Kidney tubule cell (primary cell): ENCODE measurements at places on chromosomes 7 and 10.
A peak's percentile ranks its signal among the peaks of the same experiment; 100 is the strongest.

DNA sequence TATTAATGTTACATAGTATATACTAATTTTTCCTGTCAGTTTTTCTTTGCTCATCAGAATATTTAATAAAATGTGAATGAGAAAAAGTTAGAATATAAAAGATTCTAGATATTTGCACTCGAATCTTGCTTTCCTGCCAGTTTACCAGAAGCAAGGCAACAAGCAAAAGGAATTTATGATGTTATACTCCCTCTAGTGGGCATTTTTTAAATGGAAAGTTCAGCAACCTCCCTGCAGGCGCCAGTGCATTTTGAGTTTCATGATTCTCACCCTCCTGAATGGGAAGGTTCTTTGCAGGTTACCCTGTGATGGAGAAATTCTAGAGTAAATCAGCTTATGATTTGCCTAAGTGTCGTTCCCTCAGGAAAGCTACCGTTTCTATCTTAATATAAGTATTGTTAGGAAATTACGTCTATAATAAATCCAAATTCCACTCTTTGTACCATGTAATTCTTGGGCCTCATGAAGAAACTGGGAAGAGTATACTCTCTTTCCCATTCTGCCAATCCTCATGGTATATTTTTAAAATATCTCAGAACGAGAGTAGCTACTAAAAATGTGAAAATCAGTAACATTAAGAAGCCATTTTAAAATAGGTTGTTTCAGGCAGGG is 350.0 kb downstream of the CRPPA start:
- peak; percentile 70 for DNase-seq

DNA sequence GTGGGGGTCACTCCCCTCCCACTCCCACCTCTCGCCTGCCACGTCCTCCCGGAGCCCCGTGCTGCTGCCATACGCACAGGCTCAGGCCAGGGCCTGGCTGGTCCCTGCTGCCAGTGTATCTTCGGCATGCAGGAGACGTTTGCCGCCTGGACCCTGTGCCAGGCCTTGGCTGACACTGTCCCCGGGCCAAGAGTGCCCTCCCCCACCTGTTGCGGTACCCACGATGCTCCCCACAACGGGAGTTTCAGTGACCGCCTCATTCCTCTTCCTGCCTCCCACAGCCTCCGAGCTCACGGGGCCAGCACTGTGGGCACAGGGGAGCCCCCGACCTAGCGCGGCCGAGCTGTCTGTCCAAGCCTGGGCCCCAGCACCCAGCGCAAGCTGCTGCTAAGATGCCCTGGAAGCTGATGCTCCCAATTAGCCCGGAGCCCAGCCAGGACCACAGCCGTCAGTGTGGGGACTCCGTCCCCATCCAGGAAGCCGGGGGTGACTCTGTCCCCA is 7.4 kb downstream of the TTYH3 start:
- DNase-seq: no peak

- DNase-seq: no peak
Observed at GRCh38 chr7:14400271-14400670, 410.8 kb upstream of the ETV1 start.

- DNase-seq: no peak
Observed at GRCh38 chr7:135925210-135925609, 51.9 kb downstream of the MTPN start.

- DNase-seq: no peak
Observed at GRCh38 chr10:44725404-44725803, 185.7 kb upstream of the TMEM72 start.

DNA sequence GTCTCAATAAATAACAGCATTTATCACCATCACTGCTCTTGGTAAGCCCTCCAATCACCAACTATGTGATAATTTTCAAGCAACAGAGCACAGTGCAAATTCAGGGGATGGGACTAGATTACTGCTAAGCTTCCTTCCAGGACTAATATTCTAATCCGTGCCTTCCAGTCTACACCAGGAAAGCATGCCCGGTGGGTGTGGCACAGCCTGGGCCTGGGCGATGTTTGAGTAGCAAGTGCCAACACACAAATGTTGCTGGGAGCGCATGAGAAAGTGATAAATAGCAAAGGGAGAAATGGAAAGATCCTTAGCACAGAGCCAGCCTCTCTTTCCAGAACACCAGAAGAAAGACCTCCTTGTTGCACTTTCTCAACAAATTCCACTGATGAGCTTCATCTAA is 13.5 kb upstream of the TM9SF3 start:
- DNase-seq: no peak

GRCh38 chr7:47951374-47951773 is 3.1 kb upstream of the PKD1L1 start:
- DNase-seq: no peak

DNA sequence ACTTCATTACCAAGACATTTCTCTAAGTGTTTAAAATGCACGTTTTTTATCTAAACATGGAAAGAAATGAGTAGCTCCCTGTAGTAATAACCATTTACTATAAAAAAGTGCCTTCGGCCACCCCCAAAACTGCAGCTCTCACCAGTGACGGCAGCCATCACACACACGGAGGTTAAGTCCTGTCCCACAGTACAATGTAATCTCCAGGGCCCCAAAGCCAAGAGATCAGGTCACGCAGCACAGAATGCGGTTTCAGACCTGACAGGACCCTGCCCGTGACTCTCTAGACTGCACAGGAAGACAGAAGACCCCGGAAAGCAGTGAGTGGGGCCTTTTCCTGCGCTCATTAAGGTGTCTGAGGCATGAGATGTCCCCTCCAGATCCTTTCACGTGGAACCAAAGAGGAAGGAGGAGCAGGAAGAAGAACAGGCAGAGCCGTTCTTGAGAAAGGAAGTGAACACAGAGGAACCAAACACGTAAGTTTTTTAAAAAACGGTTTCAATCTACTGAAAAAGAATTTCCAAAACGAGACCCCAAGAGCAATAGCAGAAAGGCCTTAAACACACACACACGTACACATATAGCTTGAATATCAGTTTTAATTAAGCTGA is 125.7 kb downstream of the ZMYND11 start:
- DNase-seq: no peak

GRCh38 chr7:24475166-24475961 is 97.9 kb upstream of the PALS2 start:
- peak; percentile 36 for DNase-seq

DNA sequence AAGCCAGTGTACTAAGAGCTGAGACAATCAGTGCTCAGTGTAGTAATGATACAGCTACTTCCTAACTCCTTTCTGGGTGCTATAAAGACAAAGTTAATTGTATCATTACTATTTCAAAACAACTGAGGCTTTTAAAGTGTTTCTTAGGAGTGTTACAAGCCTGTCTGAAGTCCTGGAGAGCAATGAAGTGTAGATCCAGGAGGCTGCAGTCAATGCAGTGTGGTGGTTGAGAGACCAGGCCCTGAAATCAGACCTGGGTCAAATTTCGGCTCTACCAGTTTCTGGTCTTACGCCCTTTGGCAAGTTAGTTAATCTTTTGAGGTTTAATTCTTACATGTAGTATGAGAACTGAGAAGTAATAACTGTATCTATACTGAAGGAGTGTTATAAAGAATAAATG is 387.0 kb downstream of the SDK1 start:
- no peak for DNase-seq

GRCh38 chr7:6917258-6917657 is 91.2 kb upstream of the CCZ1B start:
- no peak for DNase-seq

- no peak for DNase-seq
Observed at GRCh38 chr10:113997428-113997827, 46.2 kb upstream of the ADRB1 start.

DNA sequence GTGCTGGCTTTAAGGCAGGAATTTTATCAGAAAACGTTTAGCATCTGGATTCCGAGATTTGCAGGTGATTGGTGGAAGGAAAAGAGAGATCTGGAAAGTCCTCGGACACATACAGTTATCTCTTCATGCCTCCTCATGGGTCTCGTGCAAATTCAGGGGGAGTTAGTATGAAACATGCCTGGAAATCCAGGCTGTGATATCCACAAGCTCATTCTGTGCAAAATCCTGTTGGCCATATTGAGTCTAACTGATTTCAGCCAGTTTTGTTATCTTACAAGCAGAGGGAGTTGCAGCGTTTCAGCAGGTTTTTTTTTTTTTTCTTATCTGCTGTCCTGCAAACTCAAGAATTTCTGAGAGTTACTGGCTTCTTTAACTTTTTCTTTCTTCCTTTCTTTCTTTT is 411.5 kb downstream of the GALNT17 start:
- DNase-seq: no peak

- DNase-seq: peak; percentile 69
Observed at GRCh38 chr10:76036111-76036940, 604.9 kb downstream of the LRMDA start.

- DNase-seq: no peak
Observed at GRCh38 chr7:493661-494251, 25.9 kb downstream of the PDGFA start.

DNA sequence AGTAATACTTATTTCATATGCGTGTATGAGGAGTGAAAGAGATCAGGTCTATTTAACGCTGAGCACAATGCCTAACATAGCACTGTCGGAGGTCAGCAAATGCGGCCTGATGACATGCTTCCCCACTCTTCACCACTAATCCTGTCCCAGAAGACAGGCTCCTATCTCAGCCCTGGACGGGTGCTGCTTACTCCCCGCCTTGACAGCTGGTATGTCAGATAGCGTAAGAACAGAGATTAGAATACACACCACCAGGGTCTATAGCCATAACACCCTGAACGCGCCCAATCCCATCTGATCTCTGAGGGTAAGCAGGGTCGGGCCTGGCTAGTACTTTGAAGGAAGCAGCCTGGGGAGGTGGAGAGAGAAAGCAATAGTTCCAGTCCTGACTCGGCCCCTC is 32.3 kb upstream of the TM9SF3 start:
- DNase-seq: no peak

DNA sequence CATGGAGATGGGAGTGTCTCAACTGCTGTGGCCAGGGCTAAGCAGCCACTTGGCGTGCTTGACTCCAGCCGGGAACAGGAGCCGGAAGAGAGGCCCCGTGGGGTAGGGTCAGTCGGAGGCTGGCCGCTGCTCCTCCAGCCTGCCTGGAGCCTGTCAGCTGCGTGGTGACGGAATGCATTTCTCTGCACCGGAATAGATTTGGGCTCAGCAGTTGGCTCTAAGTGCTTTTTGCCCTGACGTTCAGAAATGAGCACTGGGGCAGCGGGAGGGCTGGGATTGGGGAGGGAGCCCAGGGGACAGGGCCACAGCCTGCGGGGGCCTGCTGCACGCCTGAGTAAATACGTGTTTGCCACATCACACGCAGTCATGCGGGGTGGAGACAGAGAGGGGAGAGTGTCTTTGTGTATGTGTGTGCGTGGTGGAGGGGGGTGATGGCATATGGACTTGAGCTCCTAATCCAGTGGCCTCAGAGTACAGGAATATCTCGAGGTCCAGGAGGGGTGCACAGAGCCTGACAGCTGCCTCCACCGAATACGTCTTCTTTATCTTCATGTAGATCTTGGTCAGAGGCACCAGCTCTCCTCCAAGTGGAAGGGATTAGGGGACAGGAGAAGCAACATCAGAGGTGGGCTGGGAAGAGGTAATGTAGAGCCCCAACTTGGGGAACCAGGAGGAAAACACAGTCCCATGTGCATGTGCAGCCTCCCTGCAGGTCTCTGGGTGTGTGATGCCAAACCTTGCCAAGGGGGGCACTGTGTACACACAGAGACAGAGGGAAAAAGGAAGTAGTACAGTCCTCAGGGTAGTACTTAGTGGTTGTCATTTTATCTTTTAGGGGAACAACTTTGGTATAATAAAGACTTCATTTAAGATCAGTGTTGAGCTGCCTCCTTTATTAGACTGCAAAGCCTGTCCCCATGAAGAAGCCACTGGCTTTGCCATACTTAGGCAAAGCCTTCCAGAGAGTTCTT is 151.4 kb downstream of the CDH23 start:
- peak; percentile 23 for DNase-seq

GRCh38 chr7:135248546-135248945 is 14.9 kb downstream of the STRA8 start:
- DNase-seq: peak; percentile 37

- peak; percentile 62 for DNase-seq
Observed at GRCh38 chr7:16657656-16658279, 11.8 kb downstream of the BZW2 start.

DNA sequence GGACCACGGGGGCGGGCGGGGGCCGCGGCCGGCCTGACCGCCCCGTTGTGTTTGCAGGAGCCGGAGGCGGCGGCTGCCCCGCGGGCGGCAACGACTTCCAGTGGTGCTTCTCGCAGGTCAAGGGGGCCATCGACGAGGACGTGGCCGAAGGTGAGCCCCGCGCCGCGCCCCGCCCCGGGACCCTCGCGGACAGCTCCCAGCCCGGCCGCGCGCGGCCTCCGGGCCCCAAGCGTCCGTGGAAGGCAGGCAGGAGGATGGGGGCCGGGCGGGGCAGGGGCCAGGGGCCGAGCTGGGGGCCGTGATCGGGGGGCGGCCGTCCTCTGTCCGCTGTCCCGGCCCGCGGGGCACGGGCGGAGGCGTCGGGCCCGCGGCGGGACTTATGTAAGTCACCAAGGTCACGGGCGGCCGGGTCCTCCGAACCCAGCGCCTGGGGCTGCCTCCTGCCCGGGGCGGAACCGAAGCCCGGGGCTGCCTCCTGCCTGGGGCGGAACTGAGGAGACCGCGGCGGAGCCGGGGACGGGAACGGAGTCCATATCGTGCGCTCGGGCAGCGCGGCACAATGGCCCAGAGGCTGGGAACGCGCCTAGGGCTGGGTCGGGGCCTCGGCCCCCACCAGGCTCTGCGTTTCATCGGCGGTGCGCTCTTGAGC is 497 bp downstream of the PPP2R2D start:
- peak; percentile 51 for DNase-seq

DNA sequence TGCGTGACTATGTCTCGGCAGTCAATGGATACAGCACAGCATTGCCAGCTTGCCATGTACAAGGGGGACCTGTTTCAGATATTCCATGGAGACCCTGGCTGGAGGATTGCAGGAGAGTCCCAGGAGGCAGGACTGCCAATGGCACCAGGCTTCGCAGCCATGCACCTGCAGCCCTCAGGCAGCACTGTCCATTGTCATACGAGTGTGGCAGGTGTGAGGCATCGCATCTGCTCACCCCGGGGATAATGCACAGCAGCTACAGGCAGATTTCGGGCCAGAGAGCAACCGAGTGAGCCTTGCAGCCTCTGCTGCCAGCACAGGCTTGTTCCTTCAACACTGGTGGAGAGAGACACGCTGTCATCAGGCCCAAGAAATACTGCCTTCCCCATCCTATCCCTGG is 415.1 kb downstream of the PAXIP1 start:
- no peak for DNase-seq

DNA sequence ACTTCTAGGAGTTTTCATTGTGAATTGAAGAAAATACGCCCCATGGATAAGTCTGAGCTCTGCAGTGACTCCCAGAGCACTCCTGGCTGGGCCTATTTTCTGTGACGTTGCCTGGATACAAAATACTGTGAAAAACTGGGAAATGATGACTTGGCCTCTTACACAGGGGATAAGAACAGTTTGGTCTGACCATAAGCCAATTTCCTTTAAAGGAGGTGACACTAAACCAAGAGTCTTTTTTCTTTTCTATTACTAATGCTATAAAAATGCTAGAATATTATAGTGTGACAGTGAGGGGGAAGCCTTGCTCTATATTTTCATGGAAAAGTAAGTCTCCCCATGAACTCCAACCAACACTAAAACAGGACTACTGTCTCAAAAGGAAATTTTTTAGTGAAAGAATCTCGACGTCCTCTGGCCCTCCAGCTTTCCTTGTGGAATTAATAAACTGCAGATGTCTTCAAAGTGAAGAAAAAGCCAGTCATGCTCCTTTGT is 45.5 kb downstream of the MYOF start:
- DNase-seq: peak; percentile 94
